ENCODE measurements at places on chromosomes 3 and 15.

GRCh38 chr3:100360757-100361496 lies 26.4 kb downstream of the NIT2 start:
- no peak for DNase-seq

- DNase-seq = no peak
Observed at GRCh38 chr3:46206282-46207015, 1.7 kb downstream of the CCR1 start.

GRCh38 chr3:49793486-49794085 lies 6.1 kb downstream of the CDHR4 start:
- DNase-seq = no peak

DNA sequence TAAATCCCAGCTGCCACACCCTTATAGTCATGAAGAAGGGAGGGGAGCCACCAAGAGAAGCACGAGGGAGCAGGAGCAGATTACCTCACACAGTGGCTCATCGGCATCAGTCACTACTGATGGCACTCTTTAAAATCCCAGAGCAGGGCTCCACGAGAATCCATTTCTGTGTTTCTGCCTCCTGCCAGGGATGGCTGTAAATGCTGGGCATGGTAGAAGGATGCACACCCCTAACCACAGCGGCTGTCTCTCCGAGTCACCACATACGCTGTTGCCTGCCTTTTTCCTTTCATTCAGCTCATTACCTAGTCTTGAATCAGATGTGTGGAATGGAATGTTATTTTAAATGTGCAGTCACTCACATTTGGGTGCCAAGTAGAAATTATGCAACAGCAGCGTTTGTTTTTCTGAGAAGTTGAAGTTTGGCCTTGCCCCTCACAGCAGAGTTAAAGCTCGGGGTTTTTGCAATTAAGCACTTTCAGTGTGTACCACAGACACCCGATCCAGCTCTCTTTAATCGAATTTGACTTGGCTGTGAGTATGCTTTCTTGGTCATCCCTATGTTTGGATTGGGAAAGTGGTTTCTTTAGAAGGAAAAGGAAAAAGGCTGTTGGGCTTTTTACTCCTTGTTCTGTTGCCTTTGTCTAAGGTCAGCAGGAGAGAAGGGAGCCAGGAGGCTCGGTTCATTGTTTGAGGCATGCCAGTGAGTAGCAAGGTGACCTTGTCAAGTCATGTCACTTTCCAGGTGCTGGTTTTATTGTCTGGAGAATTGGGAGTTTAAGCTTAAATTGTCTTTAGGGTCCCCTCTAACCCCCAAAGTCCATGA lies 284.2 kb upstream of the TPM1 start:
- no peak for DNase-seq

- DNase-seq = peak; percentile 41
Observed at GRCh38 chr3:45915518-45916231, 27.6 kb upstream of the CXCR6 start.

DNA sequence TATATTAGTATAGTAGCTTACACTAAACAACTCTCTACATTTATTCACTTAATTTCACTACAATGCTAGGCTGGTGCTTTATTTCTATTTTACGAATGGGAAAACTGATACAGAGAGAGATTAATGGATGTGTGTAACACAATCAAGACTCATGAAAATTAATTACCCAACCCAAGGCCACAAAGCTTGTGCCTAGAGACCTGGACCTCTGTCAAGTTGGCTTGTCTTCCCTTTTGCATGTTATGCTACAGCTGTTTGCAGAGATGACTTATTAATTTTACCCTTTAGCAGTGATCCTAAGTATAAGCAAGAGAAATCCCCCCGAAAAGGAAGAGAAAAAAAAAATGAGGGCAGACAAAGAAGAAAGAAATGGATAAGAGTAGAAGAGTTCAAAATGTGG lies 162.5 kb downstream of the C3orf38 start:
- no peak for DNase-seq

DNA sequence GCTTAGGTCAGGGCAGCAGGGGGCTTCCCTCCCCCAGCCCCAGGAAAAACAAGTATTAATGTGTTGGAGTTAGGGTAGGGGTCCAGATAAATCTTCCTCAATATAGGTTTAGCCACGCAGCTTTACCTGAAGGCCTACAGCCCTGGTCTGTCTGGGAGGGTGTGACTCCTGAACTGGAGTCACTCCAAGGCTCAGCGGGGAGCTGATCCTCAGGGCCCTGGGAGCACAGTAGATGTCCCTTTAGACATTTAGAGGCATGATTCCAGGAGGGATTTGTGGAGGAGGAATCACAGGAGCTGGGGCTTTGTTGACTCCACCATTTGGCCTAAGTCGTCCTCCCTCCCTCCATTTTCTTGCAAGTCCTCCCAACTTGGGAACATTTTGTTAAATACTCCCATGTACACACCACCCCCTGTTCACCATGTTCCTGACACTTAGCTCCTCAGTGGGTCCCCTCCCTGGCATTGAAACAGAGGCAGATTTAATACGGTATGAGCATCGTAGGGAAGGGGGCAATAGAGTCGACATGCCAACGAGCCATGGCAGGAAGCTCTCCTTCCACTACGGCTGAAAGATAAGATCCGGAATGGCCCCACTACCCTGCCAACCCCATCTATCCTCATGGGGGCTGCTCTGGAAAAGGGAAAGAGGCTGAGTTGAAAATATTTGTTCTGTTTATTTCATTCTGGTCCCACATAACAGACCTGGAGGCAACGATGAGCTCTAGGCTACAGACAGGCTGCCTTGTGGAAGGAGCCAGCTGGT lies 69.0 kb upstream of the LARS2 start:
- DNase-seq = no peak

DNA sequence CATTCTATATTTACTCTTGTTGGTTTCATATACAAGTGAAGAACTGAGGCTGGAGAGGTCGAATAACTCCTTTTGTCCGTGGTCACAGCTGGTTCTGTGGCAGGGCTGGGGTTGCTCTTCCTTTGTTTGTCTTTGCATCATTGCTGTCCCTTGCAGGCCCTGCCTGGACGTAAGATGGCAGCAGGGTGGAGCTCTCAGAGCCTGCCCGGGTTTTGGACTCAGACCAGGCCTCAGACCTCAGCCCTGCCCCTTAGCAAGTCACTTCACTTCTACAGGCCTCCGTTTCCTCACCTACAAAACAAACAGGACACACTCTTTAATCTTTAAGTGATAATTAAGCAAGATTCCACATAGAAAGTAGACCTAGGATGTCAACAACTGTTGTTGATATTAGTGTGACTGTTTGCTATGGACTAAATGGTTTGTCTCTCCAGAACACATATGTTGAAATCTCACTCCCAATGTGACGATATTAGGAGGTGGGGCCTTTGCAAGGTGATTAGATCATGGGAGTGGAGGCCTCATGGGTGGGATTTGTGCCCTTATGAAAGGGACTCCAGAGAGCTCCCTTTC lies 65.6 kb upstream of the PLXNA1 start:
- DNase-seq = no peak

DNA sequence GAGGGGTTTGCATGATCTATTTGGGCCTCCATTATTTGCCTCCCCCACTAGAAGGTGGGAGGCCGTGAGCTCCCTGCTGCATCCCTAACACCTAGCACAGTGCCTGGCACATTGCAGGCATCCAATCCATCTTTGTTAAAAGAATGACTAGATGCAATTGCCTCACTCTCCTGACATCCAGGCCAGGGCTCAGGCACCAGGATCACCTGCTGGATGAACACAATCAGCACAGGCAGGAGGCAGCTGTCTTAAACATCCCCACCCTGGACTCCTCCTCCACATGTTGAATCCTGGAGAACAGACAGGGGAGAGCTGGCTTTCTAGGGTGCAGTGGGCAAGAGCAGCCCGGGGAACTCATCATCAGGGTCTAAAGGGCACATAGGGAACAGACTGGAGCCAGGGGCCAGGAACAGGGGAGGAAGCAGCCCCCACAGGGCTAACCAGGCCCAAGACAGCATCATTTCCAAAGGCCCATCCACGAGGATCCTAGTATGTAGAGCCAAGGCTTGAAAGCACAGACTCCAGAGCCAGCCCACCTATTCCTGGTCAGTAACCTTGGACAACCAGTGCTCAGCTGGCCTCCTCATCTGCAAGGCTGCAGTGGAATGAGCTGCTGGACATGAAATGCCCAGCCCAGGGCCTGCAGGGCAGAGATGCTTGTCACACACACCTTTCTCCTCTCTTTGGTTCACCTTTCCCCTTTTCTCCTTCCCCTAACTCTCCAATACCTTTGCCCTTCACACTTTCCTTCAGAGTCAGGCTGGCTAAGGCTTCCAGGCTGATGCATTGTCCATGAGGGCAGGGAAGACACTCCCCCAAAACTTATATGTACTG lies 254.4 kb upstream of the TLE3 start:
- DNase-seq = no peak

DNA sequence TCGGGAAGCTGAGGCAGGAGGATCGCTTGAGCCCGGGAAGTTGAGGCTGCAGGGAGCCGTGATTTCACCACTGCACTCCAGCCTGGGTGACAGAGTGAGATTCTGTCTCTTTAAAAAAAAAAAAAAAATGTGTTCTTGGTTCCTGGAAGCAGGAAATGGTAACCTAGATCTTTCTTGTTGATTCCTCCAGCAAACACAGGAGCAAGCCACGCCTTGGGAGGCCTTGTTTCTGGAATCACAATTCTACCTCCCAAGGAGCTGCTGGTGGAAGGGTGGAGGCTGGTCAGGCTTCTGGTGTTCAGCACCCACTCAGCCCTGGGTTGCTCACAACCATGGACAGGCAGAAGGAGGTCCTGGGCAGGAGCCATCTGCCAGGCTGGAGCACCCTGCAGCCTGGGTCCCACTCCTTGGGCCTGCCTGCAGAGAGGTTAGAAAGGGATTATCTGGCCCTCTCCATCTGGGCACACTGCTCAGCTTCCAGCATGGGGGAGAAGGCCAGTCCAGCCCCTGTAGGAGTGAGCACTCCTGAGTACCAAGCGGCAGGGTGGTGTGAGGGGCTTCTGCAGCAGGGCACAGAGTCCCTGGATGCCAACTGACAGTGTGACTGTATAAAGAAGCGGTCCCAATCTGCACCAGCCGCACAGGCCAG lies 65.6 kb downstream of the ABTB1 start:
- no peak for DNase-seq

DNA sequence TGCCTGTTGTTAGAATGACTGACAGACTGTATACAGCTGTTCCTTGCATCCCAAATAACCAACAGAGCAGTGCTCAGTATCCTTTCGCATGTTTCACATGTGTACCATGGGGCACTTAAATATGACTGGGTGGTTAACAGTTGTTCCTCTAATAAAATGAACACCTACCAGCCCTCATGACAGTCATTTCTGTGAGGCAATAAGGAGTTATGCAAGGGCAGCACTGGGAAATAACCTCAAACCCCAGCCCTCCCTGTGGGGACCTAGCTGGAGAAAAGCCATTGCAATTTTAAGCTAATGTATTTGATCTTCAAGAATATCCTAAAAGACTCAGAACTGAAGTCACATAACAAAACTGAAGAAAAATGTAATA lies 7.3 kb downstream of the RFT1 start:
- peak; percentile 69 for DNase-seq

DNA sequence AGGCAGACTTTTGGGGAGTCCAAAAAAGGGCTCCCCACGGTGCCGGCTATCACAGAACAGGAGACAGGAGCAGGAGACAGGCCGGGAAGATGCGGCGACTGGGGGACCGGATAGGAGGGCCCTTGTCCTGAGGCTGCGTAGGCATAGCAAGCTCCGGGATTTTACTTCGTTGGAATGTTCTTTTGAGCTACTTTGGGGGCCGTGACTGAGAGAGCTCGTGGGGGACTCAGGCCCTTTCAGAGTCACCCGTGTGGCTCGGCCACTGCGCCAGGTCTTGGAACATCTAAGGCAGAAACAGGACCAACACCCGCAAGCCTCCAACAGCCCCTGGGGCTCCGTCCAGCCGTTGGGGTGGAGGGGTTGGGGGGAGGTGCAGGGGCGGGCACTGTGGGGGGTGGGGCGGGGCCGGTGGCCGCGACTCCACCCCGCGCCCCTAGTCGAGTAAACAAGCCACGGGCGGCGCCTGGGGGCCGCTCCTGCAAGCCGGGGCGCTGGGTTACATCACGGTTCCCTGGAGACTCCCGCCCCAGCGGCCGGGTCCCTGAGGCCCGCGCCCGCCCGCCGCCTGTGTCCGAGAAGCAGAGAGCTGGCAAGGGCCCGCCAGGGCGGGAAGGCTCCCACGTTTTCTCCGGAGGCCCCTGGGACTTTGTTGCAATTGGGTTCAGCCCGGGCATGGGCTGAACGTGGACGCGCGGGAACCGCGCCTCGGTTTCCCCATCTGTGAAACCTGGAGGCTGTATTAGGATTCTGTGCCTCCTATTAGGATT lies 23.3 kb upstream of the C15orf39 start:
- no peak for DNase-seq

GRCh38 chr15:93523481-93523880 lies 434.5 kb upstream of the RGMA start:
- no peak for DNase-seq
